ENCODE measurements at places on chromosomes 1 and 21.

- peak; percentile 83 for DNase-seq
These were observed 2.6 kb upstream of the IFI44L start for GRCh38 chr1:78617615-78618026.

DNA sequence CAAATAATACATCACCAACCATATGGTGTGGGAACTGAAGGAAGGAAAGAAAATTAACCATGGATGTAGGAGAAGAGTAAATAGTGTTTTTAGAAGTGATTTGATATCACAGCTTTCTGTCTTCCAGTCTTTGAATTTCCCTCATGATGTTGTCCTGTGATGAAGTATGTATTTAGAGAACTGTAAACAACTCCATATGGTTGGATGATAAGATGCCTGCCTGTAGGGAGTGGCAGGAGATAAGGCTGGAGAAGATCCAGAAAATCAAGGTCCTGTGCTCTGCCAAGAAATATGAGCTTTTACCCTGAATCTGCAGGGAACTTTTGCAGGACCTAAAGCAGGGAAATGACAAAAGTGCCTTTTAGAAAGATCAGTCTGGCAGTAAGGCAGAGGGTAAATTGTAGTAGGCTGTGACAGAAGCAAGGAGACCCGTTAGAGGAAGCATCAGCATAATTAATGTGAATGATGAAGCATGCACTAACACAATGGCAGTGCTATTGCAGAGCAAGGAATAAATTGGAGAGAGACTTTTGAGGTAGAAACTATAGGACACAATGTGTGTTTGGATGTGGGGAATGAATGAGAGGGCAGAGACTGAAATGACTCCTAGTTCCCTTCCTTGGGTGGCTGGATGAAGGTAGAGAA, 21.9 kb downstream of the CEPT1 start:
- no peak for DNase-seq

- no peak for DNase-seq
These were observed 21.1 kb downstream of the PLA2G4A start for GRCh38 chr1:186849826-186850225.

DNA sequence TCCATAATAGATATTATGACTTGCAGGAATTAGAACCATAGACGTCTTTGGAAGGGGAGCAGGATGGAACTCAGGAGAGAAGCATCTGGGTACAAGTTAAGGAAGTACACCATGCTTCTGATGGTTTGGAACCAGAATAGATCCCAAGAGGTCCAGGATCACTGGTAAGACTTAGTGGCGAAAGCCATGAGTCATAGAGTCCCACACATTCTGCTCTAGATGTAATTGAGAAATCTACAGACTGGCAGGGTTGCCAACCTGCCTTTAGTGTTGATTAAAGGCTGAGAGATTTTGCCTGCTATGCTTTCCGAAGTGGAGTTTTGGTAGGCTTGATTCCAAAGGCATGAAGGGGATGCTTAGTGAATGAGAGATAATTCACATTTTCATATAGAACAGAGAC, 57.1 kb upstream of the C1orf87 start:
- peak; percentile 63 for DNase-seq

DNA sequence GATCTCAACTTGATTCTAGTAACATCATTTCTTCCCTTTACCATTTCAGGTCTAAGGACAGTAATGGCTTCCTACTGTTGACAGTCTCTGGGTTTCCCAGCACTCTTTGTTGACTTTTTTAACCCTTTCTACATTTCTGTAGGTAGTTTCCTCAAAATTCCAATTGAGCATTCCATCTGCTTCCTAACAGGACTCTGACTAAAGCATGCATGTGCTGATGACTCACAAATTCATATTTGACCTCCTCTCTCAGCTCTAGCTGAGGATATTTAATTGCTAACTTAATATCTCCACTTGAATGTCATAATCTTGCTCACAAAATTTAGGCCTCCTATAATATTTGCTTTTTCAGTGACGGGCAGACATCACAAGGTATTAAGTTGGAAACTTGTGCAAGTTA, 93.3 kb upstream of the ZNHIT6 start:
- DNase-seq: peak; percentile 62

DNA sequence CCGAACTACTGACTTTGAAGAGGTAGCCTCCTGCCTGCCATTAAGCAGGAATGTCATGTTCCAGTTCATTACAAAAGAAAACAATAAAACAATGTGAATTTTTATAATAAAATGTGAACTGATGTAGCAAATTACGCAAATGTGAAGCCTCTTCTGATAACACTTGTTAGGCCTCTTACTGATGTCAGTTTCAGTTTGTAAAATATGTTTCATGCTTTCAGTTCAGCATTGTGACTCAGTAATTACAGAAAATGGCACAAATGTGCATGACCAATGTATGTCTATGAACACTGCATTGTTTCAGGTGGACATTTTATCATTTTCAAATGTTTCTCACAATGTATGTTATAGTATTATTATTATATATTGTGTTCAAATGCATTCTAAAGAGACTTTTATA, 159.8 kb upstream of the SGIP1 start:
- DNase-seq: no peak

Data from fibroblast of skin of back (primary cell).